ENCODE measurements at places on chromosomes 7 and 10.

DNA sequence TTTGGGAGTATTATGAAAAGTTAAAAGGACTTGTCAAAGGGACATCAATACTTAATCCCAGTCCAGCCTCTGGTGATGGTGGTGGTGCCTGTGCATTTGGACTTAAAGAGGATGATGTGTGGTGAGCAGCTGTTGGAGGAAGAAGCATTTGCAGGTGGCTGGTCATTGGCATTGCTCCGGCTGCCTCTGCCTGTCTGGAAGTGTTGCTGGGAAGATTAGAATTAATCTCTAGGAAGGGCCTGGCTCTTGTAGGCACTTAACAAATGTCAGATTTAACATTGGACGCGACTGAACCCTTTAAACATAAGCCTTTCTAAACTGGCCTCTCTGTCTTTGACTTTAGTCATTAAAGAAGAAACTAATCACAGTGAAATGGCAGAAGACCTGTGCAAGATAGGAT lies 58.8 kb downstream of the FIGNL1 start:
- no peak for DNase-seq

- no peak for DNase-seq
These were observed 163.9 kb downstream of the JCAD start for GRCh38 chr10:29895456-29895855.

DNA sequence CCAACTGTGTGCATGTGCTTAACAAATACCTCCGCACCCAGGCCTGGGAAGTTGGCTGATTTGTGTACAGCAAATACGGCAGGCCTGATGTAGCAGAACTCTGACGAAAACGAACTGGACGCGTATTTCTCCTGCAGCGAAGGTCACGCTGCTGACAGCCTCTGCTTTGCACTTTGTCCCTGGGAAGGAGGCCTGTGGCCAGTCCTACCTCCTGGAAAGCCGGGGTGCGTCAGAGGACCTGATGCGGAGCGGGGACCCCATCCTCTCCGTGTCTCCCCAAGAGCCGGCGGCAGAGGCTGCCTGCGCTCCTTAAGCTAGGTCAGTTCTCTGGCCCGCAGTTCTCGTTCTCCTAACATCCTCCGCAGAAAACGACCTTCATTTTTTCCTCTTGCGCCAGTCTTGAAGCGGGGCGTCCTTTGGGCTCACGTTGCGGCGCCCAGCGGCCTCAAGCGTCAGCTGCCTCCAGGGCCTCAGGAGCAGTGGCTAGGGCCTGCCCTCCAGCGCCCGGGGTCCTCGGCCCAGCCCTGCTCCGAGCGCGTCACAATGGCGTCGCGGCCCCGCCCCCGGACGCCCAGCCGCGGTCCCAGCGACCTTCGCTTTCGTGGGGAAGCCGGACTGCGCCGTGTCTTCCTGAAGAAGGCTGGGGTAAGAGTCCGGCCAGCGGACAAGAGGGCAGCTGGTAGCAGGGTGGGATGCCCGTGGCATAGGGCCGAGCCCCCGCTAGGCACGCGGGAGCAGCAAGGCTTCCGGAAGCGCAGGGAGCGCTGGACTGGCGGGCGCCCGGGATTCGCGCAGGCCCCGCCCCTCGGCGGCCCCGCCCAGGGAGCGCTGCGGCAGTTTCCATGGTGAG lies at the start of gene ZNF487:
Gene ZNF487 (plus strand): TSS at position 821 of the 850 bp plus-strand sequence. CDS start 38,703 bp downstream, outside the sequence.
- DNase-seq, result peak; percentile 94

GRCh38 chr10:124450012-124450782 lies at the start of gene NKX1-2:
Gene NKX1-2 (minus strand): TSS chr10:124450035. CDS start chr10:124449943, 92 bp downstream.
- no peak for DNase-seq

- DNase-seq, result no peak
These were observed 75.9 kb upstream of the MAGI2 start for GRCh38 chr7:79529214-79529880.

DNA sequence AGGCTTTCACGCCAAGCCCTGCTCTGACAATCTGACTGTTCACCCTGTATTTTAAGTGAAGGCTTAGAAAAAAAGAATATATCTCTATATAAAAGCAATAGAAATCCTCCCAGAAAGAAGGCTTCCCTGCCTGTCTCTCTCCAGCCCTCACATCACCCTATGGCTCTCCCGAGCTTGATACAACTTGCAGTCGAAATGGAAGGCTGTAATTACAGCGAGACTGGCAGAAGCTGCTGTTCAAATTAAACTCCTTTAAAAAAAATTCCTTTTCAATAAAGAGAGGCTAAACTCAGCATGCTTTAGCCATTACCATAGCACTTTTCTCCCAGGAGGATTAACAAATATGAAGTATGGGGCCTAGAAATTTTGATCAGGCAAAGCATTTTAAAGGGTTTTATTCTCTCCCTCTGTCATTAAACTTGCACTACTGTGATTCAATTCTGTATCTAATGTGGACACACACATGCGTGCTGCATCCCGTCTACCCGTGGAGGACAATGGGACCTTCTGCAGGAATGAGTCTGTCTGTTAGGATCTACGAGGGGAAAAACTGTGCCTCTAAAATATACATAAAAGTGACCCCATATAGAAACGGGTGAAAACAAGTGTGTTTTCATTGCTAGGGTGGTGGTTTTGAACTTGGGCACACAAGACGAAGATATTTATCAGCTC lies 223.8 kb downstream of the USP6NL start:
- no peak for DNase-seq

GRCh38 chr7:114916261-114916892 lies 5.5 kb upstream of the MDFIC start:
- peak; percentile 69 for DNase-seq

Measured in activated CD4-positive, alpha-beta memory T cell treated with anti-CD3 and anti-CD28 coated beads for 36 hours (primary cell).